Activated T-cell treated with anti-CD3 and anti-CD28 coated beads for 48 hours (primary cell): ENCODE measurements at places on chromosomes 11 and 22.
A peak's percentile ranks its signal among the peaks of the same experiment; 100 is the strongest.

- no peak for DNase-seq
Measured at GRCh38 chr11:62153087-62153395, 29.2 kb downstream of the INCENP start.

- no peak for DNase-seq
Measured at GRCh38 chr22:37139762-37140161, 10.0 kb downstream of the IL2RB start.

- no peak for DNase-seq
Measured at GRCh38 chr11:61349189-61349751, 12.4 kb downstream of the CYB561A3 start.

GRCh38 chr11:61782299-61782698 is 10.1 kb downstream of the TMEM258 start:
- DNase-seq, result no peak

- DNase-seq, result no peak
Measured at GRCh38 chr11:44065161-44065661, 859 bp upstream of the ACCS start.

- no peak for DNase-seq
Measured at GRCh38 chr11:106904826-106905225, 113.5 kb downstream of the GUCY1A2 start.

GRCh38 chr11:36149538-36150242 is 139.5 kb downstream of the COMMD9 start:
- peak; percentile 26 for DNase-seq

GRCh38 chr11:96314326-96315020 is 28.5 kb downstream of the MAML2 start:
- DNase-seq, result no peak

DNA sequence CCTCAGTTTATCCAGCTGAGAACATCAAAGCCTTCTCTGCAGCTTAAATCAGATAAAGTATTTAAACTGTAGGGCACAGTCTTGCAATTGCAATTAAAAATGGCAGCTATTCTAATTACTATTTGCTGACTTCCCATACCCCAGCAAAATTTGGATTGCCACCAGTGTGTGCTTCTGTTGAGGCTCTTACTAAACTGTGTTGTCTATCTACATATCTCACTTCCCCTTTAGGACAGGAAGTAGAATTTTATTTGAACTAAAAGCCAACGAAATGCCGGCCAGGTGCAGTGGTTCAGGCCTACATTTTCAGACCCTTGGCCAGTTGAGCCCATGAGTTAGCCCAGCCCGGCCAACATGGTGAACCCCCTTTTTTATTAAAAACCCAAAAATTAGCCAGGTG is 7.1 kb downstream of the SAA4 start:
- DNase-seq, result no peak
